ENCODE measurements at places on chromosomes 1 and 21.
A peak's percentile ranks its signal among the peaks of the same experiment; 100 is the strongest.

DNA sequence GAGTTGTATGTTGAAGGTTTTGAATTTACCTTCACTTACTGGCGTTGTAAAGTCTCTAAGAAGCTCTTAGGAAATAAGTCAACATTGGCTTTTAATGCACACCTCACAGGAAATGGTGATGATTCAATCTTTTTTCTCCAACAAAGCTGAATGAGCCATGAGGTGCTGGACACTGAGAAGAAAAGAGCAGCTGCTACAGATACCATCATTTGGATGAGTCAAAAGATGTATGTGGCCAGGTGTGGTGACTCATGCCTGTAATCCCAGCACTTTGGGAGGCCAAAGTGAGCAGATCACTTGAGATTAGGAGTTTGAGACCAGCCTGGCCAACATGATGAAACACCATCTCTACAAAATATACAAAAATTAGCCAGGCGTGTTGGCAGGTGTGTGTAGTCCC is 3.3 kb upstream of the IL23R start:
- DNase-seq = peak; percentile 71

DNA sequence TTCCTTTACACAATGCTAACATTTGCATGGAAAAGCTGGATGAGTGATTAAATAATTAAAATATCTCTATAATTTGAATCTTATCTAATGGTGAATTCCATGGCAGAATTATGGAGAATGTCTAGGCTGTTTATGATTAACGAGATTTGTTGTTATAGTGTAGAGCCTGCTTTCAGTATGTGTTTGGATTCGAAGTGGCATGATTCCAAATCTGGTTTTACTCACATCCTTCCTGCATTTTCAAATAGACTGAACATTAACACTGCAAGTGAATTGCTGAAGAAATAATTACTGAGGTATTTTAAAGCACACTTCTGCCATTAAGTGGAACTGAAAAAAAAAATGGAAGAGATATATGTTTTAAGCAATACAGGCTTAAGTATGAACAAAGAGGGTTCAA is 5.1 kb upstream of the NEK7 start:
- no peak for DNase-seq

DNA sequence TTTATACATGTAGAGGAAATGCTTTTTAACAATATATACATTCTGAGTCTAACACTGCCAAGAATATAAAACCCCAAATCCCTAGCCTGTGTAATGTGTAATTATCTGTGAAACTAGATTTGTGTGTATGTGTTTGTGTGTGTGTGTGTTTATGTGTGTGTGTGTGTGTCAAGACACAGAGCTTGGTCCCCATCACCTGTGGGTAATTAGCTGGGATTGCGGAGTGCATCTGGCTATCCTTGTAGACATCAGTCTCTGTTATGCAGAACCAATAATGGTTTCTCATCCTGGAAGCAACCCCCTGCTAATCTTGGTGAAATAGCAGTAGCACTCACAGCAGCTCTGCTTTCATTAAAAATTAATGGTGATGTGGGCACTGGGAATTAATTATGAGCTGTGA is 26.3 kb upstream of the ST6GALNAC3 start:
- no peak for DNase-seq

- DNase-seq = peak; percentile 22
Observed at GRCh38 chr1:32349211-32349708, 13.0 kb downstream of the FAM229A start.

DNA sequence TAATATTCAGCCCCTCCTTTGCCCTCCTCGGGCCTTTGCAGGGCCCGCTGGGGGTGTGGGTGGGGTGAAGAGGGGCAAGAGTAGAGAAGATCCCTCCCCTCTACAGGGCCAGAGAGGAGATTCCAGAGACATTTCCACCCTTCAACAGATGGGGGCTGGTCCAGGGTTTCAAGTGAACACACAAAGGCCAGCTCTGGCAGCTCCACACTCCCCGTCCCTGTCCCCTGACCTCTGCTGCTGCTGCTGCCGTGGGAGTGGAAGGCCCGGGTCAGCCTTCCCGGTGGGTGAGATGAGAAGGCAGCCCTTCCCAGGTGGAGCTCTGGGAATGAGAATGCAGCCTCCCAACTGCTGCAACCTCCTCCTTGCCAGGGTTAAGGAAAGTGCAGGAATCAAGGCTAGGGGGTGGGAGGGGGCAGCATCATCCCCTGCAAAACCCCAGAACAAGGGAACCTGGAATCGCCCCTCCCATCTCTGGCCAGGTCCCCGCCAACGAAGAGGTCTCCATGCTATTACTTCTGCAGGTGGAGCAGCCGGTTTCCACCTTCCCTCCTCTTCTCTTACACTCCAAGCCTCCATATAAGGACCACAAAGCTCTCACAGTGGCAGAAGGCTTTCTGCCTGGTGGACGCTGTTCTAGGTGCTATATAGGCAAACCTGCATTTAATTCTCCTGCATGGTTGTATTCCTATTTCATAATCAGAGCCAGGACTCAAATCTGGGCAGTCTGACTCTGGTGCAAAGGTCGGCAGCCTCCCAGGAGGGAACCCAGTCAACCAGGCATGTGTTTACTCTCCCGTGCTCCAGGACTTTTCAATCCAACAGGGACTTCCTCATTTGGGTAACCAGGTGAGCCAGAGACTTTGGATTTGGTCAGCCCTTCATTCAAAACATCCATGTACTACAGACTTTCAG is 22.9 kb upstream of the ARHGEF10L start:
- no peak for DNase-seq

GRCh38 chr1:156813750-156814570 is 2.7 kb downstream of the SH2D2A start:
- peak; percentile 75 for DNase-seq

DNA sequence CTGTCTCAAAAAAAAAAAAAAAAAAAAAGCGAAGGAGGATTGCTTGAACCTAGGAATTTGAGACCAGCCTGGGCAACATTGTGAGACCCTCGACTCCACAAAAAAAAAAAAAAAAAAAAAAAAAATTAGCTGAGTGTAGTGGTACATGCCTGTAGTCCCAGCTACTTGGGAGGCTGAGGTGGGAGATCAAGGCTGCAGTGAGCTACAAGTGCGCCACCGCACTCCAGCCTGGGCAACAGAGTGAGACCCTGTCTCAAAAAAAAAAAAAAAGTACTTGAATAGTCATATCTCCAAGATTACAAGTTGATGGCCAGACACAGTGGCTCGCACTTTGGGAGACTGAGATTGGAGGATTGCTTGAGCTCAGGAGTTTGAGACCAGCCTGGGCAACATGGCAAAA is 27.4 kb downstream of the ENO1 start:
- no peak for DNase-seq

DNA sequence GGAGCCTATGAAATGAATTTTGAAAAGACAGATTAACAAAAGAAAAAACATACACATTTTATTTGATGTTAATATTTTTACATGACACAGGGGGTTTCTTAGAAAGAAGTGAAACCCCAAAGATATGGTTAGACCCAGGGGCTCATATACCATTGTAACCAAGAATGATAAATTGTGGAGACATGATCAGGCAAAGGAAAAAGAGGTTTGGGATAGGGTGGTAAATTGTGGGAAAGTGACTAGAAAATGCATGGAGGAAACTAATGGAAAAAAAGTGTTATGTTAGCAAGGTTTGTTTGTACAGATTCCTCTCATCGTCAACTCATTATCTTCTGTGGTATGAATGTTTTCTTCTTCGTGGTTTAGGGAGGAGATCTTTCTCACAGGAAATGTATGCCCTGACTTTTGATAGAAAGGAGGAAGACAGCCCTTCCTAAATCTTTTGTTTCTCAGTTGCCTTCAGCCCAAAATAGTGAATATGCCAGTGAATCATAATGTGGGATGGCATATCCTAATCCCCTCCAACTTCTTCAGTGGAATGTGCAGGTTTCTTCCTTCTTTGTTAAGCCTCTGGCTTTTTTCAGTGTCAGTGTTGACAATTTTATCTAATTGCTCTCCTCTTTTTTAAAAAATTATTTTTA is 140.4 kb upstream of the UBE2U start:
- no peak for DNase-seq

DNA sequence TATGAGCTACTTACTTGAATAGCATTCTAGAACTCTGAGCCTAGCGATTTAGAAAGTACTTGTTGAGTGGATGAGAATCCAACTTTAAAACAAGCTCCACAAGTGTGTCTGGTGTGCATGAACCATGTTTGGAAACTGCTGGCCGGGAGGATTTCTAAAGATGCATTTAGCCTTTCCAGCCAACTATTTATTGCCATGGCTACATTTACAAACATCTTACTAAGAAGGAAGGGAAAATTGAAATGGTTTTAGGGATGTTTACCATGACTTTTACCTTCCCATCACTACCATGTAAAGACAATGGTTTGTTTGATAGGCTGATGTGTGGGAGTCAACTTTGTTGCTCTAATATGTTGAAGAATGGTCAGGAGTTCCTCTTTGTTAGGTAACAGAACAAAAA is 37.7 kb upstream of the ARHGAP29 start:
- no peak for DNase-seq

GRCh38 chr1:55831759-55832158 is 616.6 kb upstream of the USP24 start:
- no peak for DNase-seq

GRCh38 chr1:221979444-221980032 is 237.6 kb upstream of the DUSP10 start:
- no peak for DNase-seq

DNA sequence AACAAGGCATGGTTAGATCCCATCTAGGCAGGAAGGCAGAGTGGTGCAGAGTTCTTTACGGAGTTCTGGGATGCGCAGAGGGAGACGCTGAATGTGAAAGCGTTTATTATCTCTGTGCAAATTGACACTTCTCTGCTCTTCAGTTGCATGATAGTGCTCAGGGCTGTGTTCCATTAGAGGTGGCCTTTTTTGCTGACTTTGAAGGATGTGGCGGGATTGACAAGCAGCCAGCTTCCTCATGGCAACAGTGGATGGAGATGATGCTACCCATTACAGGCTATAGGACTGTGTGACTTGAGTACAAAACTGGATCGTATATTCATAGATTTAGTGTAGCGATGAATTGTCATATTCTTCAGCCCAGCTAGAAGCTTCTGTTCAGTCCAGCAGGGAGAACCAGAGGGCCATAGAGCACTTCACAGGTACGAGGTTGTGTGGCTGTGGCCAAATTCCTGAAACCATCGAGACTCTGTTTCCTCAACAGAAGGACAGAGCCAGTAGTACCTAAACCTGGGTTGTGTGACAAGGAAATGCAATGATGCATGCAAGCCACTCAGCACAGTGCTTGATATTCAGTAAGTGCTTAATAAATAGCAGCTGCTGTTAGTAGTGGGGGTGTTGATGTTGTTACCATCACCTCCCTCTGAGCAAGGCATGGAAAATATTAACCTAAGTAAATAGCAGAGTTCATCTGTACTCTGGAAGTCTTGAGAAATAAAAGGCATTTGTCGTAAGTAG is 430.0 kb upstream of the KAZN start:
- no peak for DNase-seq

Data from activated CD4-positive, alpha-beta memory T cell treated with anti-CD3 and anti-CD28 coated beads, Interleukin-2, amount 10 ng/mL, durations not matched to agents 7 days and 5 days (primary cell).